ENCODE measurements at places on chromosomes 12 and 14.

DNA sequence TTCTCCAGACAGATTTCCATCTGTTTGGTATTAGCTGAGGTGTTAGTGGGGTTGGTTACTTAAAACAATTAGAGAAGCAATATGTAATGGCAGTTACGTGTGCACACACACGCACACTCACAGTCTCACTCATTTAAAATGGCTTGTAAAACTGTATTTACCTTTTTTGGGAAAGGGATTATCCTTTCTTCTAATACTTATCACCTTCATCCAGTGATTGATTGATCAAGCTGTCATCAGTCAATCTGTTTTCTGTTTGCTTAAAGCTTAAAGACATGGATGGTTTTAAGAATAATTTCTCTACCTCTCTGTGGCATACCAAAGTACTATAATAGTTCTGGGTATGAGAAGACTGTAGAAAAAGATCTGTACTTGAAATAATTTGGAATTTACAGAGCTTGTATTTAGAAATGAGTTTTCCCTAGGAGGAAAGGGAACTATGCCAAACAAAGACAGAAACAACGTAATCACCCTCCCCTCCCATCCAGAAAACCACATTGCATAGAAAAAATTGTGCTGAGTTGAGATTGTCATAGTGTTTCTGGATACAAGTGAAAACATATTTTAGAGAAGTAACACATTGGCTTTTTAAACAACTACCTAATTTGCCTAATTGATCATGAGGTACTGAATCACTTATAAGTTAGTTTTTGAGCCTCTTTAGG lies 455.8 kb downstream of the PCNX1 start:
- peak; percentile 77 for DNase-seq

- no peak for DNase-seq
Measured at GRCh38 chr12:106498056-106498455, 84.7 kb upstream of the RFX4 start.

DNA sequence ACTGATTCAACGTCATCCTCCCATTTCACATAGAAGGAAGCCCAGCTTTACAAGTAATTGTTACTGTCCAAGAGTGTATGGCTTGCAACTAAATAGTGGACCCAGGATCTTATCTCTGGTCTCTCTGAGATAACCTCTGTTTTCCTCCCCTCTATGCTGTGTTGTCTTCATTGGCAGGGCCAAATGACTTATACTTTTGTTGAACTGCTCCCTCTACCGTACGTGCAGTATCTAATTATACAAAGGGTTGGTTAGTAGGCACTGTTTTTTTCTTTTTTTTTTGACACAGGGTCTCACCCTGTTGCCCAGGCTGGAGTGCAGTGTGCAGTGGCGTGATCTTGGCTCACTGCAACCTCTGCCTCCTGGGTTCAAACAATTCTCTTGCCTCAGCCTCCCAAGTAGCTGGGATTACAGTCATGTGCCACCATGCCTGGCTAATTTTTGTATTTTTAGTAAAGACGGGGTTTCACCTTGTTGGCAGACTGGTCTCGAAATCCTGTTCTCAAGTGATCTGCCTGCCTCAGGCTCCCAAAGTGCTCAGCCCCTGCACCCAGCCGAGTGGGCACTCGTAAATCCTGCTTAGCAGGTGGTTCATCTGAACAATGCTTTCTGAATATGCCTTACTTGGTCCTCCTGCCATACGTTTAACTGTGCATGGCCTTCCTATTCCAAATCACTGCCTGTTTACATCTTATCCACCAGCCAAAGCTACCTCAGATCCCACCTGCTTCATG lies 162.1 kb downstream of the ADCK1 start:
- DNase-seq = no peak

DNA sequence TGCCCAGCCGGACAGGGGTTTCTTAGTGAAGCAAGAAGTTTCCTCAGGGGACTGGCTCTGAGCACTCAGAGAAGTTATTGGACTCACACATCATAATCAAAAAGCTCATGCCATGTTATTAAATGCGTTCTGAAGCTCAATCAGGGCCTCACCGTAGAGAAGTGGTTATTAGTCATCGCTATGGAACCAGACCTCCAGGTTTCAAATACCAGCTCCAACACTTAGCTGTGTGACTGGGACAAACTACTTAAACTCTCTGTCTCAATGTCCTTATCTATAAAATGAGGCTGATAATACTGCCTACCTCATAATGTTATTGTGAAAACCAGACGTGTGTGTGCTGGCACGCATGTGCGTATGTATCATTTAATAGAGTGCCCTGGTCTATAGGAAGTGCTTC lies 7.3 kb downstream of the STAT6 start:
- DNase-seq = no peak

- DNase-seq = no peak
Measured at GRCh38 chr12:28552251-28552970, 362.2 kb downstream of the CCDC91 start.

- no peak for DNase-seq
Measured at GRCh38 chr14:50605766-50606165, 45.8 kb downstream of the ATL1 start.

DNA sequence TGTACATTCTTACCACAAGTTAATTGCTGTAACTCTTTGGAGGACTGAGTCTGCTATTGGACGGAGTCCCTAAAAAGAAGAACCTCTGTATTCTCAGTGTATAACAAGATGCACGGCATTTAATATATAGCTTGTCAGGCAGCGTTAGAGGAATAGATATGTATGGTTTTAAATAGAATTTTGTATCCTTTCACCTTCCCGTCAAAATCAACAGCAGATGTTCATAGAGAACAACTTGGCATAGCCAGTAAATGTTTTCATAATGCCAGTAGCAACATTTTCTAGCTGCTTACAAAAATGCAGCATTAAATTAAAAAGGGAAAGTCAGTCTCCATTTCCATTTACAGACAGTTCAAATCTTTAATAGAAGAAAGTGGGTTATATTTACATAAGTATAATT lies 6.8 kb downstream of the SCYL2 start:
- DNase-seq = no peak

DNA sequence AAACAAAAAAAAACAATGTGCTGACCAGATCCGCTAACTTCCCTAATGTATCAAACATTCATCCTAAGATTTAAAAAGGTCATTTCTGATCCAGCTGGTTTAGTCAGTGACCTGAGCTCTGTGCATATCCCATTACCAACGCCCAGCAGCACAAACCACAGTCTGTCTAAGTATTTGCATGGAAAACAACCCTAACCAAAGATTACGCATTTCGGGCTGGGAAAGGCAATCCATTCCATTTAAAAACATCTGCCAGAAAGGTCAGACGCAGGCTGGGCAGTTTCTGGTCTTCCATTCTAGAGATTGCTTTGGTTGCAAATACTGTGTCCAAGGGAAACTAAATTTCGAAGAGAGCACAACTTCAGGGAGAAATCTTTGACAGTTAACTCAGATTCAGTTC lies 234.9 kb downstream of the FLRT2 start:
- no peak for DNase-seq

DNA sequence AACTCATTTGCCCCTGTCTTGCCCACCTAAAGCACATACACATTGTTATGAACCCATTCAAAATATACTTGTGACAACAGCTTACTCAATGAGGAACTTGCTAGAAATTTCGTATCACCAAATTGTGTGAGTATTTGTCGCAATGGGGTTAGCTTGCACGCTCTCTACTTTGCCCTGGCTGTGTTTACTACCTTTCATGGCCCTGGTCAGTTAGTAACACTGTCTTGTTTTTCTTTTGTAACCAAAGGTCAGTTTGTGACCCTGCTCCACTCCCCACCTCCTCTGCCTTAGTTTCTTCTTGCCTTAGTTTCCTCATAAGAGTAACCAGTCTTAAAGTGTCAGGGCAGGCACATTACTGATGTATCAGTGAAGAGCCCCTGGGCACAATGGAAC lies 205.8 kb upstream of the EEA1 start:
- no peak for DNase-seq

DNA sequence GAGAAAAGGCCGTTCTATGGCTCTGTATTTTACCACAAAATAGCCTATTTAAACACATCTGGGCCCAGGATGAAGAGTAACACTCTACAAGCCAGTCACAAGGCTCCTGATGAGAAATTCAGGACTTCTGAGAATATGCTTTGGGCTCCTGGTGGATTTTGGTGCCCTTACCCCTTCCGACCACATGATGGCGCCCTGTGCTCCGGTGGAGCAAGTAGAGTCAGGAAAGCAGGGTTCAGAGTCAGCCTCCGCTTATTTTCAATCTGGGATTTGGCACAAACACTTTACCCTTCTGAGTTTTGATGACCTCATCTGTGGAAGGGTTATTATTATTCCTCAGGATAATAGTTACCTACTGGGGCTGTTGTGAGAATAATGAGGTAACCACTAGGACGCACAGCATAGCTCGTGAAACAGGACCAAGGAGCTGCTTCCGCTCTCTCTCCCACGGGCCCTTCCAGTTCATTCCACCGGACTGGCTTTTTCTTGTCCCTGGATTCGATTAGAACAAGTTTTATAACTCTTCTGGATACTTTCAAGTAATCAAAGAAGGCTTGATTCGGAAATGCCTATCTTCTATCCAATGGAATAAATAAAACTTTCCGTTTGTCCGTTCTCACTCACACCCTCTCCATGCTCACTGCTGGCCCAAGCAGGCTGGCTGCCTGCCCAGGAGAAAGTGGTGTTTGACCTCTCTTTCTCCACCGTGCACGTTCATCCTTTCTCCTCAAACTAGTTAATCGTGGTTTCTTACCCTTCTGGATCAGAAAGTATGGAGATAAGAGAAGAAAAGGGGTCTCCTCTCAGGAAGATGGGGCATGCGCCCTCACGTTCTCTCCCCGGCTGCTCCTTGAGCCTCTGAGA lies 104.6 kb downstream of the GALC start:
- DNase-seq = no peak

DNA sequence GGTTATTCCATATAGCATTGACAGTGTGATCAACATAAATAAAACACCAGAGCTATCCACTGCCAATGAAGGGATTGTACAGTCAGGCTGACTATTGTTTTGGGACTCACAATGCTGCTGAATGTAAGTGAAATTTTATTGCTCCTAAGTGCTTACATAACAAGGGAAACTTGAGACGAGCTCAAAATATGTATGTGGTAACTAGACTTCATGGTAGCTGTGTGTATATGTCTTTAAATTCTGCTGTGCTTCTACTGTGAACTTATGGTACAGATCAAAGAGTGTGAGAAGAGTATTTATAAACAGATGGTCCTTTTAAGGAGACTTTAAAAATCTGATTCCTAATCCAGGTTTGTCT lies 6.9 kb downstream of the FLRT2 start:
- DNase-seq = no peak

DNA sequence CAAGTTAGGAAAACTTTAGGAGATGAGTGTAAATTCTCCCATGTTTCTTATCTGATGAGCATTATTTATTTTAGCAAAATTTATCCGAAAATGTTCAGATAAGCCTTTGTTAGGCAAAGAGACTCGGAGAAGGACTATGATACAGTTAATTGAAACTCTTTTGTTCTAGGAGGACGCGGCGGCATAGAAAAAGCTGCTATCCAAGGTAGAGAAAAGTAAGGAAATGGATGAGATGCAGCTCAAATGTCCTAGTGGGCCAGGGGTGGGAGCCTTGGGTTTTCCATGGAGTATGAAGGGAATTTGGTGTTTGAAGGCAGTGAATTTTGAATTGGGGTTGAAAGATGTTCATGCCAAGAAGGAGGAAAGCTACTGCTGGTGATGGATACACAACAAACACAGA lies 1504.5 kb downstream of the AACS start:
- DNase-seq = no peak

DNA sequence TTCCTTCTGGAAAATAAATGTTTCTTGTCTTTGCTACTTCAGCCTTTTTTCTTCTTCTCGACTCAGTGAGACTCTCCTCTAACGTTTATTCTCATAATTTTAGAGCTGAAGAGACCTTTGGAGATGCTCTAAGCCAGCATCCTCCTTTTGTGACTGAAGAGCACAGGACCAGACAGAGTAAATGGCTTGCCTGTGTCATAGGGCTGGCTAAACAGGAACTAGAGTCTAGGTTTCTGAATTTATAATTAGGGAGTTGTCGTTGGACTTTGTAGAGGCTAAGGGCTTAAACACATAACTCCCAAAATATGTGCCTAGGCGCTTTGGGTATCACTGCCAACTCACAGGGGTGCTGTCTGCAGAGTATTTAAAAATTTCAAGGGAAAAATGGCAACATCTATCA lies 98.5 kb downstream of the FGD4 start:
- no peak for DNase-seq

Data from SK-N-MC (cell line).